ENCODE measurements at places on chromosomes 5 and 9. TPM values are rescaled to one million over a fixed set of nuclear protein-coding genes. Genes with fewer than 3 reads are reported as not detected.

DNA sequence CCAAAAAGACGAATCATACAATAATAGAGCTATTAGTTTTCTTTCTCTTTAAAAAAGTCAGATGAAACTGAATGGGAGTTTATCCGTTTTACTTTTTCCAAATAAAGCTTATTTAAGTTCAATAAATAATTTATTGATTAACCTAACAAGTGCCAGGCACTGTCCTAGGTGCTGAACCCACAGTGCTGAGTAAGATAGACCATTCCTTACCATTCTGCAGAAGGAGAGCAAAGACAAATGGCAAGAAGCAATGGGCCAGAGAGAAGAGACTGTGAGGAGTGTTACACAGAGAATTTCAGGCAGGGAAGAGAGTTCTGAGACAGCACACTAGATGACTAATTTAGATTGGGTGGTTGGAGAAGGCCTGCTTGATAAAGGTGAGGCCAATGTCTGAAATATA is 127.2 kb downstream of the AUH start:
- no peak overlapping the region for H3K27ac ChIP-seq
- no peaks in the 10 kb centered on the region for H3K27me3 ChIP-seq
- H3K36me3 ChIP-seq = no peaks in the 10 kb centered on the region
- DNase-seq = no peak
- no peak overlapping the region for H3K4me3 ChIP-seq

GRCh38 chr5:151787817-151788216 is 16.1 kb downstream of the G3BP1 start:
- no peaks in the 10 kb centered on the region for H3K4me1 ChIP-seq
- no peaks in the 10 kb centered on the region for H3K27me3 ChIP-seq
- H3K27ac ChIP-seq = no peak overlapping the region
- no peaks in the 10 kb centered on the region for H3K36me3 ChIP-seq

GRCh38 chr9:114908104-114908622 is 22.2 kb downstream of the TNFSF8 start:
- peaks cover 4% of the 10 kb centered on the region for H3K27me3 ChIP-seq
- peak overlapping the region; percentile 76 for H3K27ac ChIP-seq
- DNase-seq = peak; percentile 63
- H3K4me1 ChIP-seq = peaks cover 4% of the 10 kb centered on the region
- H3K4me3 ChIP-seq = no peak overlapping the region
- no peaks in the 10 kb centered on the region for H3K36me3 ChIP-seq

GRCh38 chr9:128206916-128207910 is 4.0 kb downstream of the DNM1 start:
- DNase-seq = no peak
- peak overlapping the region; percentile 40 for H3K27ac ChIP-seq
- H3K36me3 ChIP-seq = no peaks in the 10 kb centered on the region
- H3K4me1 ChIP-seq = no peaks in the 10 kb centered on the region
- H3K27me3 ChIP-seq = no peaks in the 10 kb centered on the region

GRCh38 chr5:163433271-163433670 is 4.1 kb upstream of the CCNG1 start:
- no peak for DNase-seq
- H3K36me3 ChIP-seq = no peaks in the 10 kb centered on the region
- H3K4me1 ChIP-seq = no peaks in the 10 kb centered on the region
- no peak overlapping the region for H3K4me3 ChIP-seq
- no peak overlapping the region for H3K27ac ChIP-seq
- no peaks in the 10 kb centered on the region for H3K27me3 ChIP-seq

DNA sequence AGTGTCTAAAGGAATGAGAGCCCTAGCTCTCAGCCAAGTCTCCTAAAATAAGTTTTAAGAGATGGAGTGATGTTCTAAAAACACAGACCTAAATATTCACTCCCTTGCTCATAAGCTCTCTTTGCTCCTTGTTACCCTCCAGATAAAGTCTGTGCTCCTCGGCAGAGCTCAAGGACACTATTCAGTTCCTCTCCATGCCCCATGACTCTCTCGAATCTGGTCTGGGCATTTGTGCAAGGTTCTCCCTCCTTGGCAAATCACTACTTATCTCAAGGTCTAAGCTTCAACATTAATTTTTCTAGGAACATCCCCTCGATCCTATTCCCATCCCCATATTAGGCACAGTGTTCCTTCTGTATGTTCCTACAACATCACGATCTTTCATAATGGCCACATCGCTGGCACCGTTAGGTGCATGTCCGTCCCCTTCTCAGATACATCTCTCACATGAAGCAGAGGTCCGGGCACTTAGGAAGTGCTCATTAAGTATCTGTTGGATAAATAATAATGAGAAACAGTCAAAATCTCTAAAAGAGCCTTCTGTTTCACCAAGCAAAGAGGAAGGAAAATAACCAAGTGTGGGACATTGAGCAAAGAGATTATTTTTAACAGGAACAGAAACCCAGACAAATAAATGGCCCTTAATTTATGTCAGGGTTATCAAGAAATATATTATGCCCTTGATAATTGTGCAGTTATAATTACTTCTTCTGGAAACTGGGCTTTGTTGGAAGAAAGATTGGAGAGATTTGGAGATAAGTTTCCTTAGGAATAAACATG is 85.9 kb upstream of the HTR4 start:
- DNase-seq = no peak
- no peaks in the 10 kb centered on the region for H3K36me3 ChIP-seq
- no peak overlapping the region for H3K4me3 ChIP-seq
- no peaks in the 10 kb centered on the region for H3K27me3 ChIP-seq
- H3K27ac ChIP-seq = no peak overlapping the region

GRCh38 chr9:130143279-130143893 is 28.8 kb upstream of the NCS1 start:
- H3K36me3 ChIP-seq = no peaks in the 10 kb centered on the region
- no peaks in the 10 kb centered on the region for H3K27me3 ChIP-seq
- H3K27ac ChIP-seq = no peak overlapping the region
- no peak for DNase-seq

DNA sequence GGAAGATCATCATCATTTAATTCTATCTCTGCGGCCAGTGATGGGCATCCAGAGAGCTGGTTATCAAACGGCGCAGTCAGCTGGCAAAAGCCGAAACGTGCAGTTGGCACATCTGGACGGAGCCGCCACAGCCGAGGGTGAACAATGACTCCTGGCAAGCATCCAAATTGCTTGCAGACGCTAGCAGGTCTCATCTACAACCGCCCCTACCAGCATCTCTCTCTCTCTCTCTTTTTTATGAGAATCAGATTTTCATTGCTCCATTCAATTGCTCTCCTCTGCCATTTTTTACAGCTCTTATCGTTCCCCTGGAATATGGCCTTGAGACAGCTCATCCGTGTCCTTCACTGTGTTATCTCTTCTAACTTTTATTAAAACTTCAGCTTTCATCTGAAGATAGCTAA is 165.2 kb downstream of the MAPKAP1 start:
- no peak overlapping the region for H3K27ac ChIP-seq
- DNase-seq = no peak
- no peaks in the 10 kb centered on the region for H3K36me3 ChIP-seq
- H3K4me3 ChIP-seq = no peak overlapping the region
- no peaks in the 10 kb centered on the region for H3K4me1 ChIP-seq

DNA sequence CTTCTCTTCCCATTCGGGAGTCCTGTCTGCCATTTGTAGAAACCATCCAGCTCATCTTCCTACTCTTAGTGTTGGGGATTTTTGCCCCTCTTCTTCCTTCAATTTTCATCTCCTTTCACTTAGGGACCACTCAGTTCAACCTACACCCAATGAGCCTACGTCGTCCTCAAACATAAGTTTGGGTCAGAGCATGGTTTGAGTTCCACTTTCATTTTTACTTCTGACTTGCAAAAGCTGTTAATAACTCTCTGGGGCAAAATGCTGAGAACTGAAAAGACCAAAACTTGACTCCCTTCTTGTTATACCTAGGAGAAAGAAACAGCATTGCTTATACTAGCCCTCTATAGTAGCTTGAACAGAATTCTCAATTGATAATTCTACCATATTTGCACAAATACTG is 381.5 kb upstream of the MPDZ start:
- H3K27me3 ChIP-seq = no peaks in the 10 kb centered on the region
- no peak overlapping the region for H3K4me3 ChIP-seq
- no peak for DNase-seq
- H3K4me1 ChIP-seq = no peaks in the 10 kb centered on the region
- no peaks in the 10 kb centered on the region for H3K36me3 ChIP-seq
- no peak overlapping the region for H3K27ac ChIP-seq

- H3K4me3 ChIP-seq = no peak overlapping the region
- no peak overlapping the region for H3K27ac ChIP-seq
- H3K27me3 ChIP-seq = no peaks in the 10 kb centered on the region
Observed at GRCh38 chr9:123727332-123727731, 202.6 kb downstream of the DENND1A start.

DNA sequence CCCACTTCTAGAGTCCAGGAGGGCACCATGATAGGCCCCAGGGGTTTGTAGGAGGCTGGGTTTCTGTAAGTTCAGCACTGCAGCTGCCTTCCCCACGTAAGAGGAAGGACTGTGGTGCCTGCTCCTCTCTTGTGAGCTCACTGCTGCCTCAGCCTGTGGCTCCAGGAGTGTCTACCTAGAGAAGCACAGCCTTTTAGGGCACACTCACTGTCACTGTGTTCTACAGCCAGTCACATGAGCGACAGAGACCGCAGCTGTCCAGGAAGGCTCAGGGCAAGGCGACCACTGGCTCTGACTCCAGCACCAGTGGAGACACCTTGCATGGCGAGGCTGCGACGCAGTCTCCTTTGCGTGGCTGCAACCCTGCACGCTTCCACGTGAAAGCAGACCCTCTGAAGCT is 72.8 kb downstream of the OTULIN start:
- DNase-seq = no peak
- H3K27ac ChIP-seq = no peak overlapping the region
- H3K4me3 ChIP-seq = no peak overlapping the region
- H3K27me3 ChIP-seq = no peaks in the 10 kb centered on the region

DNA sequence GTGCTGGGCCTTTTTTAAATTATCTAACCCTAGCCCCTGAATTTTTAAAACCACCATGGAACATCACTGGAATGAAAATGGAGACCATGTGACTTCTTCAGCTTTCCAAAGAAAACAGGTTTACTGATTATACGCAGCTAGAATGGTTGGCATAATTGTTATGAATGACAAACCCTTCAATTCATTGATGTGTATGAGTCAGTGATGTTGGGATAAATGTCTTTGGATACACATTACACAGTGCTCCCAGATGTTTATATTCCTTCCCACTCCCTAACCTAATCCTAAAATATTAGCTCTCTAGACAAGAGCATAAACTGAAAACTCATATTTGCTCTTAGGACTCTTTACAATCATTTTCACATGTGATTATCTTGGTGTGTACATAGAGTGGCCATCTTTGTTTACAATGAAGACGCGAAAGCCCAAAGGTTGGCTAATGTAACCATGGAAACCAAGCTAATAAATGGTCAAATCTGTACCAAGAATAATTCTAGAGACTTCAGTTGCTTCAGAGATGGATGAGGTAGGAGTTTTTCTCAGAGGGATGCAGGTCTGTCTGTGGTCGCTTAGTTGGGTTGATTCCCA is 131.2 kb upstream of the HMHB1 start:
- no peak overlapping the region for H3K4me3 ChIP-seq
- no peaks in the 10 kb centered on the region for H3K27me3 ChIP-seq
- H3K36me3 ChIP-seq = no peaks in the 10 kb centered on the region
- no peaks in the 10 kb centered on the region for H3K4me1 ChIP-seq
- no peak overlapping the region for H3K27ac ChIP-seq

PCDHA4 gene
- 2.6 TPM for total RNA-seq

NSD1 gene
- total RNA-seq = 52.2 TPM

PELO gene
- total RNA-seq = 11.7 TPM

ADAMTS13 gene
- total RNA-seq = 2.9 TPM

FOXD4 gene
- total RNA-seq = 0.44 TPM

HINT1 gene
- total RNA-seq = 217 TPM

GKAP1 gene
- total RNA-seq = 13.3 TPM

All from breast epithelium (tissue), 4 donors.